ENCODE measurements at places on chromosomes 5 and 9.
A peak's percentile ranks its signal among the peaks of the same experiment; 100 is the strongest.

- peak; percentile 82 for DNase-seq
Measured at GRCh38 chr9:133147412-133148198, 16.1 kb downstream of the GBGT1 start.

DNA sequence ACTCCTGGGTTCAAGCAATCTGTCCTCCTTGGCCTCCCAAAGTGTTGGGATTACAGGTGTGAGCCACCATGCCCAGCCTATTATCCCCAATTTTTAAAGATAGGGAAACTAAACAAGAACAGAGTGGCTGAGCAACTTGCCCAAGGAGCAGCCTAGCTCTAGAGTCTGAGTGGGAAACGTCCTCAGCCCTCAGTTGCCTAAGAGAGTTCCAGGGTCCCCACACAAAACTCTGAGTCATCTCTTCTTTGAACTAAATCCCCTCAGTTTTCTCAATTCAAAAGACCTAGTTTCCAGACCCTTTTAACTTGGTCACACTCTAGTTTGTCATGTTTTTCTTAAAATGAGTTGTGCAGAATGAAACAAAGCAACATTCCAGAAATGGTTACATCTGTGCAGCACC lies 33.5 kb downstream of the GGTA1 start:
- DNase-seq = no peak

DNA sequence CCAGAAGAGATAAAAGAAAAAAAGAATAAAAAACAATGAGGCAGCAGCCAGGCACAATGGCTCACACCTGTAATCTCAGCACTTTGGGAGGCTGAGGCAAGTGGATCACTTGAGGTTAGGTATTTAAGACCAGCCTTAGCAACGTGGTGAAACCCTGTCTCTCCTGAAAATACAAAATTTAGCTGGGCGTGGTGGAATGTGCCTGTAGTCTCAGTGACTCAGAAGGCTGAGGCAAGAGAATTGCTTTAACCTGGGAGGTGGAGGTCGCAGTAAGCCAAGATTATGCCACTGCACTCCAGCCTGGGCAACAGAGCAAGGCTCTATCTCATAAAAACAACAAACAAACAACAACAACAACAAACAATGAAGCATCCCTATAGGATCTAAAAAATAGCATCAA lies 121.5 kb downstream of the HMHB1 start:
- DNase-seq = no peak

DNA sequence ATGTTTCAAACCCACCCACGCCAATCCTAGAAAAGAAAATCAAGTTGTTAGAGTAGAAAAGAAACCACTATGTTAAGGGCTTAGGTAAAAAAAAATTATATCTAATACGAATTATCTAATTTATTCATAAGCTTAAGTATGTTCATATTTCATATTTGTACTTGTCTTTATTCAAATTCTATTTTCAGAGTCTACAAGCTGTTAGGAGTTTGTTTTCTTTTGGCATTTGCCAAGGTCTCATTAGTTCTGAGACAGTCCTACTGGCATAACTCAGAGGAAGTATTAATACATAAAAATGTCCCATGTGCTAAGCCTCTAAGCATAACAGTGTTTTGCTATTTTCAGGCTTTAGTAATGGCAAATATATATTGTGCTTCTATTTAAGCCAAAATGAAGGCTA lies 57.6 kb downstream of the STARD4 start:
- no peak for DNase-seq

- DNase-seq = no peak
Measured at GRCh38 chr5:23007236-23007635, 154.1 kb upstream of the CDH12 start.

DNA sequence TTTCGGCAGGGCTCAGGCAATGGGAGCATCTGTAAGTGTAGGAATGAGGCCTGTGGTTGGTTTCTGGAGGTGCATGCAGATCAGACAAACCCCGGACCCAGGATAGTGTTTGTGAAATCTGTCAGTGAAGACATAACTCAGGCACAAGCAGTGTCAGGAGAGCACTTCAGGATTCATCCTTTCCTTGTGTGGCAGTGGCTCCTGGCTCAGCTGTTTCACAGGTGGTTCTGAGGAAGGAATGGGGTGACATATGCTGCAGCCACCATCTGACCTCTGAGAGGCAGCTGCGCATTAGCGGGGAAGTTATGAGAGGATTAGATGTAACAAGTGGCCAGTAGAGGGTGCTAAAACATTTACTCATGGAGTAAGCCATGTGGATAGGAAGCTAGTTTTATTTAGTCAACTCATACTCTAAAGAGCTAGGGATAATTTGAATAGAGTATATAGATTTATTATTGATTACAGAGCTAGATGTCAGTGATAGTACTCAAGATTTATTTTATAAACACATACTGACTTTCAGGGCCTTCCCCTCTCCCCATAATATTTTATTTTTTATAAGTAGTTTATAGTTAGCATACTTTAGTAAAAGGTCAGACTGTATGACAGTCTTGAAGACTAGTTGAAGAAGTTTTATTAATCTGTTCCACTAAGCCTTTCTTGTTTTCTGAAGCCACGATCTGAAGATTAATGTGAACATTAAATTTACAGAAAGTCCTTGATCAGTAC lies 28.4 kb downstream of the NNT start:
- DNase-seq = peak; percentile 20

DNA sequence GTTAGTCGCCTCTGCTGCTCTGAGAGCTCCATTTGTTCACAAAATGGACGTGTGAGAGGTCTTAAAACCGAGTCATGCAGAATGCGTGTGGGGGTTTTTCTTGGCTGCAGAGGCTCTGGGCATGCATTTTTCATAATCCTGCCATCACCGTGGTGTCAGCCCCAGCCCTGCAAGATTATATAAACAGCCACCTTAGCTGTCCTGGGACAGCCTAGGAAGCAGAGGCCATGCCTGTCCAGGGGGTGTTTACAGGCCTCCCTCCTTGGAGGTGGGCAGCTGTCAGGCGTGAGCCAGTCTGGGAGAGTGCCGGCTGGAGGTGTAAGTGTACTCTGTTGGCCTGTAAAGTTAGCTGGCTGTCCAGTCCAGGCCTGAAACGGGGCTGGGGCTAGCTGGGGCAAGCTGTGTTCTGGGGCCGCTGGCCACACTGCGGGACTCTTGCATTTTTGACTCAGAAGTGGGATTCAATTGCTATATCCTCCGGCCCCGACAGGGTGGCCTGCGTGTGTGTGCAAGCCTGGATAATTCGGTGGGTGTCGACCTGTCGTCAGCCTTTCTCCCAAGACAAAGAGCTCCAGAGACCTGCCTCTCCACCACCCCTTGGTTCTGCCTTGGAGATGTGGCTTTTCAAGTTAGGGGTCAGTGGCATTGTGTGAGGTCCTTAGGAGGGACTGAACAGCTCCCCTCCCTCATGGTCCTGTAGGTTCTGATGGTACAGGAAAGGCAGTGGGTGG lies 2.4 kb downstream of the WNK2 start:
- no peak for DNase-seq

- no peak for DNase-seq
Measured at GRCh38 chr5:8062521-8062920, 193.6 kb downstream of the MTRR start.

GRCh38 chr9:96175001-96175400 lies 127.0 kb downstream of the HSD17B3 start:
- no peak for DNase-seq

- DNase-seq = no peak
Measured at GRCh38 chr9:27054841-27055240, 49.4 kb upstream of the LRRC19 start.

DNA sequence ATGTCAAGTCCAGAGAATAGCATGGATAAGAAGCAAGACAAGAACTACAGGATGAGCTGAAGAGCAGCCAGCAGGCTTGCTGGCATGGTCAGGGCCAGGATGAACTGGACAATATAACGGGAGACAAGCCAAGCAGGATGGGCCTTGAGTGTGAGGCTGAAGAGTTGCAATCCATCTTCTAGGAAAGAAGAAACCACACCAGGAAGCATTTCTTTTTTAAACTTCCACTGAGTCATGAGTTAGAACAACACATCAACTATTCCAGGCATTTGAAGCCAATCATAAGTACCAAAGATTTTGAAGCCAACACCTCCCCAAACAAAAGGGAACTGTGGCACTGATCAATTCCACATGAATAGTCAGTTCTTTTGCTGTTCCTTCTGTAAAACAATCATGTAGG lies 27.3 kb downstream of the SLC31A2 start:
- DNase-seq = no peak

DNA sequence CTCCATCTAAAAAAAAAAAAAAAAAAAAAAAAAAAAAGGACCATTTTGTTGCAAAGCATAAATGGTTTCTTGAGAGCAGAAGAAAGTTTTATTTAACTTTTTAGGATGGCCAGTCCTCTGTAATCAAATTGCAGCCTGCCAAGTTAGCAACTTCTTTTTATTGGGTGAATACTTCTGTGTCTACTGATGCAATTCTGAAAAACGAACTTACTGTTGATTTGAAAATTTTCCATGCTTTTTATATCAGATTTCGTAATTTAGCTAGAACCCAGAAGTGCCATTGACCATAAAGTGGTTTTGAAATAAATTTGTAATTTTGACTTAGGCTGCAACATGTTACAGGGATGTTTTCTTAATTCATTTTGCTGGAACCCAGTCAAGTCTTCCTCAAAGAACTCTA lies 269.1 kb upstream of the ACTBL2 start:
- DNase-seq = no peak

GRCh38 chr9:37787059-37787458 lies 2.2 kb upstream of the EXOSC3 start:
- no peak for DNase-seq

DNA sequence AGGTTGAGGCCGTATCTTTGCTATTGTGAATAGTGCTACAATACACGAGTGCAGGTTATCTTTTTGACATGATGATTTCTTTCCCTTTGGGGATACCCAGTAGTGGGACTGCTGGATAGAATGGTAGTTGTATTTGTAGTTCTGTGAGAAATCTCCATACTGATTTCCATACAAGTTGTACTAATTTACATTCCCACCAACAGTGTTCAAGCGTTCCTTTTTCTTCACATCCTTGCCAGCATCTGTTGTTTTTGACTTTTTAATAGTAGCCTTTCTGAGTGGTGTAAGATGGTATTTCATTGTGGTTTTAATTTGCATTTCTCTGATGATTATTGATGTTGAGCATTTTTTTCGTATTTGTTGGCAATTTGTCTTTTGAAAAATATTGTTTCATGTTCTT lies 41.4 kb downstream of the CNOT6 start:
- DNase-seq = no peak

GRCh38 chr9:81729135-81729534 lies 39.8 kb upstream of the TLE1 start:
- no peak for DNase-seq

DNA sequence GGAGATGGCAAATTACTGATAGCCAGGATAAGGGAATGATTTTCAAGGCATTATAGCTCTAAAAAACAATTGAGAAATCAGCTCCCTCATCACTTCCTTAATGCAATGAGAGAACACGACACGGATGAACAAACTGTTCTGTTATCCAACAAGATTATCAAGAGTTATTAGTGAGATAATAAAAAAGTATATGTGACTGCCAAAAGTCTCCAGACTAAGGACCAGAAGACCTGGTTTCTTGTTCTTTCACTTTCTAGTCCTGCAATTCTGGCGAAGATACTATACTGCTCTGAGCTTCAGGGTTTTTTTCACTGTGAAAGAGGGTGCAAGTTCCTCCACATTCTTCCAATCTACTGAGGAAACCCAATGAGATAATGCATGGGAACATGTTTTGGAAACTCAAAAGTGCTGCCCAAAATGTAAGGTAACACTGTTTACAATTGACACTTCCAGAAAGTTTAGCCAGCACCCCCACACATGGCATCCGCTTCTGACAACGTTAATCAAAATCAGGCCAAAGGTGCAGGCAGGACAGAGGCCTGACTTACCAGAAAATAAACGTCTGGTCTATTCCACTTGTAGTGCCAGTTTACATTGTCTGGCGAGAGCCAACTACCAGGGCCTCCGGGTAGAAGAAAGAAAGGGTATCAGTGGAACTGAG lies 254.2 kb downstream of the DOCK8 start:
- no peak for DNase-seq

- no peak for DNase-seq
Measured at GRCh38 chr9:3012245-3012644, 168.3 kb upstream of the PUM3 start.

DNA sequence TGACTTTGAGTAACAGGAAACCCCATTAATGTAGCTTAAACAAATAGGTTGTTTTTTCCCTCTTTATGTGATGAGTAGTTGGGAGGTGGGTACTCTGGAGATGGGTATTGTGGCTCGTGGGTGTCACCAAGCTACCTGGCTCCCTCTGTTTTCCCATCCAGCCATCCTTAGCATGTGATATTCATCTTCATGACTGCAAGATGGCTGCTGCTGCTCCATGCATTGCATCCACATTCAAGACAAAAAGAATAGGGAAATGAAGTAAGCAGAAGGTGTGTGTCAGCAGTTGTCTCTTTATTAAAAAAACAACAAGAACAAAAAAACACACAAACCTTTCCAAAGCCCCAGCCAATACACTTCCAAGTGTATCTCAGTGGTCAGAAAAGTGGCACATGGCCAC lies 6.5 kb upstream of the ARHGAP26 start:
- no peak for DNase-seq

DNA sequence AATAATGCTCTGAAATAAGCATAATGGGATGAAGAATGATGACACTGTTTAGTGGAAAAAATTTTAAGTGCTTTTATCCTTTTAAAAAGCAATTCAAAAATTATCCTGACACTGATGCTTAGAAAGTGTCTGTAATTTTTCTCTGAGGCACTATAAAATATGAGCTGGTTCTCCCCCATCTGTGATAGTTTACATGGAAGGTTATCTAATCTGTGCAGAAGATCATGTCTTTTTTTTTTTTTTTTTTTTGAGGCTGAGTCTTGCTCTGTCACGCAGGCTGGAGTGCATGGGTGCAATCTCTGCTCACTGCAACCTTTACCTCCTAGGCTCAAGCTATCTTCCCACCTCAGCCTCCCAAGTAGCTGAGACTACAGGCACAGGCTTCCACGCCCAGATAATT lies 15.2 kb upstream of the TAF11L2 start:
- no peak for DNase-seq

- DNase-seq = no peak
Measured at GRCh38 chr5:124528838-124529237, 217.6 kb downstream of the ZNF608 start.

GRCh38 chr5:39186289-39186688 lies 33.1 kb downstream of the FYB1 start:
- DNase-seq = no peak

GRCh38 chr5:176883700-176884570 lies 15.2 kb downstream of the HK3 start:
- no peak for DNase-seq

GRCh38 chr9:134830126-134830525 lies 50.5 kb upstream of the FCN2 start:
- DNase-seq = no peak
